ENCODE measurements at places on chromosomes 11 and 22. TPM values are rescaled to one million over a fixed set of nuclear protein-coding genes. Genes with fewer than 3 reads are reported as not detected.

DNA sequence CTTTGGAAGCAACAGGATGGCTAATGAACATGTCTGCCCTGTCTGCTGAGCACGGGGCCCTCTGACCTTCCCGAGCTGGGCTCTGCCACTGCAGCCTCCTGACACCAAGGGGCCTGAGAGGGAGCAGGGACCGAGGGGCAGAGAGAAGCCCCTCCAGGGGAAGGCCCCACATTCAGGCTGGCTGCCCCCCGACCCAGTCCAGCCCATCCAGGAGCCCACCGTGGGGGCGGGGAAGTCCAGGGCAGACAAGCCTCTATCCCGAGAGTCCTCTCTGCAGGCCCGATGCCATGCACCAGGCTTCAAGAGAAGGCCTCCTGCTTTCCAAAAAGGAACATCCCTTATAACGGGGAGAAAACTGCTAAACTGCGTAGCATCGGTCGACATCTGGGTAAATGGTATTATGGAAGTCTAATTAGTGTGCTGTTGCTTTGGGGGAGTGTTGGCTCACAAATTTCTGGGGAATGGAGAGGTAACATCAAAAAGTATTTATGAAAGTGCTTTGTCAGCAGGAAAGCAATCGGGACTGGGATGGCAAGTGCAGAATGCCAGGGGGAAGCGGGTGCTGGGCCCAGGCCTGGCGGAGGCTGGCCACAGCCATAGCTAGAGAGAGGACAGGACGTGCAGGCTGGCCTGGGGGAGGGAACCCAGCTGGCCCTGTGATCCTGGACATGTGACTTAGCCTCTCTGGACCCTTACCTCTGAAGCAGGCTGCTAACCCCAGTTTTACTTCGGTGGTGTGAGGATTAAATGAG lies 5.3 kb upstream of the SHISAL1 start:
- no peak overlapping the region for H3K4me3 ChIP-seq
- no peaks in the 10 kb centered on the region for H3K36me3 ChIP-seq
- DNase-seq = peak; percentile 53
- H3K27me3 ChIP-seq = no peaks in the 10 kb centered on the region
- H3K27ac ChIP-seq = no peak overlapping the region

GRCh38 chr11:119993722-119994121 lies 144.2 kb downstream of the TRIM29 start:
- H3K4me1 ChIP-seq = no peaks in the 10 kb centered on the region
- no peak overlapping the region for H3K4me3 ChIP-seq
- H3K27ac ChIP-seq = no peak overlapping the region
- no peaks in the 10 kb centered on the region for H3K27me3 ChIP-seq
- no peak for DNase-seq

- DNase-seq = no peak
- H3K27ac ChIP-seq = no peak overlapping the region
These were observed 156.4 kb downstream of the FAM181B start for GRCh38 chr11:82577246-82577645.

- H3K27ac ChIP-seq = no peak overlapping the region
- no peaks in the 10 kb centered on the region for H3K36me3 ChIP-seq
- no peak for DNase-seq
- no peaks in the 10 kb centered on the region for H3K4me1 ChIP-seq
- H3K27me3 ChIP-seq = peaks cover 6% of the 10 kb centered on the region
- no peak overlapping the region for H3K4me3 ChIP-seq
These were observed 708.1 kb downstream of the BRD1 start for GRCh38 chr22:49119551-49119952.

DNA sequence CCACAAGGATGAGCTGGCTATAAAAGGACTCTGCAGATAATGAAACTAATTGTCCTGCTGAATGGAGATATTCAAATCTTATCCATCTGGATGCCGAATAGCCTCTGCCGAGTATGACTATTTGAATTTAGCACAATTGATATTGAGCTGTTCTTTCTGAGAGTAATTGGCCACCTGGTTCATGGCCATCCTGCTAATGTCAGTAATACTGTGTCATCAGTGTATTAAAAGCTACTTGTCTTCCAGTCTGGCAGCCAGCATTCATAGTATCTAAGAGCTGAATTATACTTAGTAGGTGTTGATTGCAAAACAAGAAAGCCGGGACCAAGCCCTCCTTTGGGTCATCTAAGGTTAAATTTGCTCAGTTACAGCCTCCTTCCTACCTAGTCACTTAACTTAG lies 310.7 kb upstream of the NCAM1 start:
- no peak for DNase-seq
- H3K36me3 ChIP-seq = no peaks in the 10 kb centered on the region
- H3K4me1 ChIP-seq = peaks cover 5% of the 10 kb centered on the region

- DNase-seq = peak; percentile 54
- H3K27ac ChIP-seq = no peak overlapping the region
- H3K27me3 ChIP-seq = no peaks in the 10 kb centered on the region
- no peak overlapping the region for H3K4me3 ChIP-seq
- H3K4me1 ChIP-seq = peaks cover 27% of the 10 kb centered on the region
These were observed 44.0 kb downstream of the KIAA1671 start for GRCh38 chr22:24996420-24996952.

DNA sequence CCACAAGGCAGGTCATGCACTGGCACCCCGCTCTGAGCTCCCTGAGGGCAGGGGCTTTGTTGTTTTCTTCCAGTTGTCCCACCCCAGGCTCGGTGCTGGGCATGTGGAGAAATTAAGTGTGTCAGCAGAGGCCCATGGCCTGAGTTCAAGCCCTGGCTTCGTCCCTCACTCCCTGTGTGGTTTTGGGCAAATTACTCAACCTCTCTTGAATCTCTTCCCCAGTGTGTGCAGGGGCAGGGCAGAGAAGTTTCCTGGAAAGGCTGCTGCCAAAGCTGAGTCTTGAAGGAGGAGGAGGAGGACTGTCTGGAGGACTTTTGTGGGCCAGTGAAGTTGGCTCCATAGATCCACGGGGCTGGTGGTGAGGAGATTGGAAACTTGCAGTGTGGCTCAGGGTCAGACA lies 138.1 kb upstream of the E2F8 start:
- peaks cover 4% of the 10 kb centered on the region for H3K4me1 ChIP-seq
- H3K27ac ChIP-seq = no peak overlapping the region
- H3K27me3 ChIP-seq = no peaks in the 10 kb centered on the region
- H3K36me3 ChIP-seq = no peaks in the 10 kb centered on the region
- no peak overlapping the region for H3K4me3 ChIP-seq

DNA sequence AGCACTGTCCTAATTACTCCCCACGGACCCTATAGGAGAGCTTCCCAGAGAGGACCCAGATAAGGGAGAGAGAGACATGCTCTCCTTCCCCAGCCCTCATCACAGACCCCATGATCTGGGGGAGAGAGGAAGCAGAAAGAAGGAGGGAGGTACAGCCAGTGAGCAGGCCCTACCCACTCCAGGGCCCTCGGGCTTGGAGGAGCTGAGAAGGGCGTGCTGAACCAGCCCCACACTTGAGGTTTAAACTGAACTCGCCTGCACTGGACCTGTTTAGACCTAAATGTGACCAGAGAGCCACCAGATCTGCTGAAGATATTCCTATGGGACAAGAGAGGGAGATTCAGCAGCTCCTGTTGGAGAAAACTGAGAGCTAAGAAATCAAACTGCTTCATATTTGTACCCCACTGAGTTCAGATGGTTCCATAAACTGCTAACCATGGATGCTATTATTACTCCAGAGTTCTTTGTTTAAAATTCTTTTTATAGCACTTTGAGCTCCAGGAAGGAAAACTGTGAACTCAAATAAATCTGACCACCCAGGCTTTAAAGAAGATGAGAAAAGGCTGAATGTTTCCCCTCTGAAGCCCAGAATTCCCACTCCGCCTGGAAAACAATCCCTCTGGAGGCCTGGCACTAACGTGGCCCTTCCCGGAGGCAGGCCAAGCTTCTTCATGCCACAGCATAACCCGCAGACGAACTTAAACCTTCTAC lies 67.2 kb downstream of the EFCAB6 start:
- H3K4me1 ChIP-seq = peaks cover 24% of the 10 kb centered on the region
- no peak overlapping the region for H3K4me3 ChIP-seq
- H3K27me3 ChIP-seq = no peaks in the 10 kb centered on the region
- peak overlapping the region; percentile 64 for H3K27ac ChIP-seq
- DNase-seq = no peak
- no peaks in the 10 kb centered on the region for H3K36me3 ChIP-seq

- no peaks in the 10 kb centered on the region for H3K27me3 ChIP-seq
- peak overlapping the region; percentile 89 for H3K27ac ChIP-seq
- peaks cover 27% of the 10 kb centered on the region for H3K4me1 ChIP-seq
- H3K36me3 ChIP-seq = no peaks in the 10 kb centered on the region
These were observed 15.2 kb upstream of the CDC42EP1 start for GRCh38 chr22:37544955-37545702.

- H3K27ac ChIP-seq = no peak overlapping the region
- DNase-seq = no peak
- no peaks in the 10 kb centered on the region for H3K27me3 ChIP-seq
- peaks cover 82% of the 10 kb centered on the region for H3K36me3 ChIP-seq
- H3K4me3 ChIP-seq = no peak overlapping the region
These were observed 57.9 kb downstream of the DBX1 start for GRCh38 chr11:20102397-20102796.

CFAP300 gene
- polyA plus RNA-seq = 0.50 TPM

OR2AG1 gene
- not detected for polyA plus RNA-seq

PLEKHB1 gene
- polyA plus RNA-seq = 5.9 TPM

Data from heart left ventricle (tissue), 16 donors.